ENCODE measurements at places on chromosomes 7 and 10.

DNA sequence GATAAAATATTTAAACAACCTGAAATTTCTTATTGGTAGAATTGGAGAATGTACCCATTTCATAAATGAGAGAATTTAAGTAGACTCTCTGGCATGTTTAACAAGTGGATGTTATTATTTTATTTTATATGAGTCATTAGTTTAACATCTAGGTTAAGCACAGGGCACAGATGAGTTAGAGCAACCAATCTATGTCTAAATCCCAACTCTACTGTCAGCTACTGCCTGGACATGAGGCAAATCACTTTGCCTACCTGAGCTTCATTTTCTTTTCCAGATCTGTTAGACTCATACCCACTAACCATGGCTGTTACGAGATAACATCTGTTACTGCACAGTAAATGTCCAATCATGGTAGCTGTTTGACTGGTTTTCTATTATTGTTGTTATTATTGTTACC, 251.1 kb downstream of the INHBA start:
- DNase-seq = no peak

GRCh38 chr10:81957976-81958375, 83.0 kb downstream of the NRG3 start:
- no peak for DNase-seq

DNA sequence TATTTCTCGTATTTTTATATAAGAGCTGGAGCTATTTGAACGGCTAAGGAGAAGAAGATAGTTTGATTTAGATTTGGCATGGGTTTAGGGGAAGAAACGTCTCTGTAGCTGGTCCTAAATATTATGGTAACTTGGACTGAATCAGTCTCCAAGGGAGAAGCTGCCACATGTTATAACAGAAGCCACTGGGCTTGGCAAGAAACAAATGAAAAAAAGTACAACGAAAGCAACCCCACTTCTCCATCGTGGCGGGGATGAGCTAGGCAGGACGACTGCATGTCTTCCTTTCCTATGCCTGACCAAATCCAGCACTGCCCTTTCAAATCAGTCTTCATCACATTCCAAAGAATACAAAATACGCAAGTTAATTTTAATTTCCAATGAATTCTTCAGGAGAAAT, 196.7 kb upstream of the KLF14 start:
- no peak for DNase-seq

DNA sequence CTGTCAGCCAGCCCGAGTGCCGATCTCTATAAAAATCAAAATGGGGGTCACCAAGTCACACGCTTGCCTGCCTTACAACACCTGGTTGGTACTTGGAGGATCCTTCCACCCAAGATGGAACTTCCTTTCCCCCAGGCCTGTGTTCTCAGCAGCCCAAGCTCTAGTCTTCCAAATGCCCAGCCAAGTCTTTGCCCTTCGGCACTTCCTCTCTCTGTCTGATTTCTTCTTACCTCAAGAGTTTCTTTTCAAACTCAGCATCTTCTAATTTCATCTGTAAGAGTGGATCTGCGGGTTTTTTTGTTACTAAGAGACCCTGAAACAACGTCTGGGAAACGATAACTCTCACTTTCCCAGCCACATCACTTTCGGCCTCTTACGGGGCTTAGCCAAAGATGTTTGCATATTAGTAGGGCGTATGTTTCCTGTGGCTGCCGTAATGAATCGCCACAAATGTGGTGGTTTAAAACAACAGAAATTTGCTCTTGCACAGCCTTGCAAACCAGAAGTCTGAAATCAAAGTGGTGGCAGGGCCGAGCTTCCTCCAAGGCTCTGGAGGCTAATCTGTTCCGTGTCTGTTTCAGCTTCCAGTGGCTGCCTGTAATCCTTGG, 219.9 kb downstream of the TCF7L2 start:
- DNase-seq = no peak

DNA sequence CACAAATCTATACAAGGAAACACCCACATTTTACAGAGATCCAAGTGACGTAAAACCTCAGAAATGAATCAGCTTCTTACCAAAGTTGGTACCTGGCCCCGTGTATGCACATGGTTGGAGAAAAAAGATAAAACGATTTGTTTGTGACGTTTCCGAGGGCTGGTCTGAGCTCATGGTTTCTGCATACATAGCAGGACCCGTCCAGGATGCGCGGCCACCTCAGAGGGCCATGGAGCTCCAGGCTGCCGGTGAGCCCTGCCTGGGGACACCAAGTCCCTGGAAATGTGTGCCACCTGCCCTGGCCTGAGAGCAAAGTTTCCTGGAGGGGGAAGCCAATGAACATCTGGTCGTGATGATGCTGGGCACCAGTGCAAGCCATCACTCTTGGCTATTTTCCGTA, 402.6 kb upstream of the MKI67 start:
- no peak for DNase-seq
